ENCODE measurements at places on chromosomes 4 and X.
A peak's percentile ranks its signal among the peaks of the same experiment; 100 is the strongest.

GRCh38 chr4:56906489-56907393 lies 959 bp upstream of the REST start:
- DNase-seq = peak; percentile 4

DNA sequence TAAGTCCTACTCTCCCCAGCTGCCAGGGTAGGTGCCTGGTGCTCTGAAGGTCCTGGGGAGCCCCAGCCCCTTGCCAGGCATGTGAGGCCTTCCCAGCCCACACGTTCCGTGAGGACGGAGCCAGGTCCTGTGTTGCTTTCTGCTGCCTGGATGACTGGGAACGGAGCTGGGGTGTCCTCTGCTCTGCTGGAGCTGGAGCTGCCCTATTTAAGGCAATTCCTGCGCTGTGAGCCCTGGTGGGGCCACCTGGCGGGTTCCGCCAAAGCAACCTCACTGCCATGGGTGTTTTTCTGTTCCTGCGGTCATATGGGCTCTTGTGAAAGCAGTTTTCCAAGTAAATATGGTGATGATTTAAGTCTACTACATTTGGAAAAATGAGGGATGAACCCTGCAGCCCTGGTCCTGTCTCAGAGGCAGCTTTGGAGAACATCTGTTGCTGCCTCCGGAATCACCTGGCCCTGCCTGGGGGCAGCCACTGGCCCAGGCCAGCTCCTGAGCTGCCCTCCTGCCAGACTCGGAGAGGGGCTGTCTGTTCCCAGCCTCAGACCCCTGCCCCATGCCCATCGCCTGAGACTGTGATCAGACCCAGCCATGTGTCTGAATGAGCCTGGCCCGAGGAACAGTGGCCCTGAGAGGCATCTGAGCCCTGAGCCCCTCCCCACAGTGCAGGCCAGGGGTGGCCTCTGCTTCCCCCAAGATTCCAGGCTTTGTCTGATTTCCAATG lies 33.2 kb downstream of the FGFRL1 start:
- no peak for DNase-seq

- DNase-seq = no peak
Observed at GRCh38 chr4:89661173-89661899, 175.6 kb downstream of the SNCA start.

DNA sequence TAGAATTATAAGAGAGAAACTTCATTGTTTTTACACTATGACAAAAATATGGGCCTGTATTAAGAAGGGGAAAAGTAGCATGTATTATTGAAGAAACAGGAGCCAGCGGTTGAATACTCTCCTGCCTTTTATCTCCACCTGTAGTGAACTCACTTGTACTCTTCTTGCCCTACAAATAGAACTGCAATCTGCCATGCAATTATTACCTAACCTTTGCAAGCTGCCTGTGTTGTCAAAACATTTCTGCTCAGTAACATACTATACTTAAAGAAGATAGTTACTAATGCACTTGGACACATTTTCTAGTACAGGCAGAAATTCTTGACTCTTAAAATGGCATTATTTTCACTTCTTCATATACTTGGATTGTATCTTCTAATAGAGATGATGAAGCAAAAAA lies 818.4 kb upstream of the GRID2 start:
- no peak for DNase-seq

GRCh38 chr4:7912826-7913225 lies 26.8 kb downstream of the AFAP1 start:
- no peak for DNase-seq

DNA sequence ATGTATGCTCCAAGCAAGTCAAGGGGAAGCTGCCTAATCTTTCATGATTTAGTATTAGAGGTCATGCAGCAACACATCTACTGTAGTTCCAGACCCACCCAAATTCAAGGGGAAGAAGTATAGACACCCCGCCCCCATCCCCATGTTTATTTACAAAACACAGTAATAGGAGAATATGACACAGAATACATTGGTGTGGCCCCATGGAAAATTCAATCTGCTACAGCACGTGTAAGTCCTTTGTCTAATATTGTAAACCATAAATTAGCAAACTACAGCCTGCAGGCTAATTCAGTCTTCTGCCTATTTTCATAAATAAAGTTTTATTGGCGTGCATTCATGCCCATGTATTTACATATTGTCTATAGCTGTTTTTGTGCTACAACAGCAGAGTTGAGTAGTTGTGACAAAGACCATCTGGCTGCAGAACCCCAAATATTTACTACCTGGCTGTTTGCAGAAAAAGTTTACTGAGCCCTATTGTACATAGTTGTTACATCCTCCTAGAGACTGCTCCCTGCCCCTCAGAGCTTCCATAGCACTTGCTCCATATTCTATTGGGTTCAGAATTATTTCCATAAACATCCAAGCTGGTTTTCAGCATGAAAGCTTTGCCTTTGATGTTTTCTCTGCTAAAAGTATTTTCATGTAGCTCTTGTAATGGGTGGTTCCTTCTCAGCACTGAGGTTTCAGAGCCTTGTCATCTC lies 326.8 kb upstream of the CPEB2 start:
- no peak for DNase-seq

DNA sequence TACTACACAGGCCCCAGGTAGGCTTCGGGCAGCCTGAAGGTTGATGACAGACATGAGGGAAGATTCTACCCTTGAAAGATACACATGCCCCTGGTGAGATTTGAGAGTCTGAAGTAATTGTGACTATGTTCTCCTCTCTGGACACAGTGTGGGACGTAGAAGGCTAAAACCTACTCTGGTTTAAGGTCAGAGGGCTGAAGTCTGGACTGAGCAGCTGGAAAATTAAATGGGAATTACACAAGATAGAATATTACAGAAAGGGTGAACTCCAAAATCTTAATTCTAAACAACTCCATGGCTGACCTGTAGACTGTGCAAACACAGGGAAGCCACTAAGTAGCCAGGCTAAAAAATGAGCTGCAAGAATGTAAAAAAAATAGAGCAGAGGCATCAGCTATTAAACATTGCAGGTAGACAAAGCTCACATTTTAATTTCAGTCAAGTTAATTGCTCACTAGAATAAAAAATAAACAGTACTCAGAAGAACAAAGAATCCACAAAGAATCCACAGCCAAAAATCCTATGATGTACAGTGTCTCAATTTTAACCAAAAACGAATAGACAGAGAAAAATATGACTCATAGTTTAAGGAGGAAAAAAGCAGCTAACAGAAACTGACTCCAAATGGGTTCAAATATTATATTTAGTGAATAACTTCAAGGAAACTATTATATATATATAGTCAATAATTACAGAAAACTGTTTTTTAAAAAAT lies 170.4 kb downstream of the PCDH18 start:
- no peak for DNase-seq

GRCh38 chr4:152935143-152935542 lies 980 bp upstream of the FHDC1 start:
- DNase-seq = no peak

DNA sequence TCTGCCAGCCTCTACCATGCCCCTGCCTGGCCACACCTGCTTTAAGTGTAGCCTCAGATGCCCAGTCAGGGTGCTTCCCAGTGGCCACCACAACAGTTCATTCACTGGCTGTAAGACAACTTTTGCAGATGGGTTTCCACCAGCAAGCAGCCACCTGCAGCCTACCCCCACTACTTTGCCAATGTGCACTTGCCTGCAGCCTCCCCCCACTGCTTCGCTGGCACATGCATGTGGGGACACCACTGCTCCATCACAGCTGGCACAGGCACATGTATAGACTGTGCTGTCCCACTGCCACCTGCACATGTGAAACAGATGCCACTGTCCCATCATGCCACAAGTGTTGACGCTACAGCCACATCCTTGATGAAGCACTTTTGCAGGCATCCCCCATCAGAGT lies 723.9 kb downstream of the SH3BGRL start:
- DNase-seq = no peak

DNA sequence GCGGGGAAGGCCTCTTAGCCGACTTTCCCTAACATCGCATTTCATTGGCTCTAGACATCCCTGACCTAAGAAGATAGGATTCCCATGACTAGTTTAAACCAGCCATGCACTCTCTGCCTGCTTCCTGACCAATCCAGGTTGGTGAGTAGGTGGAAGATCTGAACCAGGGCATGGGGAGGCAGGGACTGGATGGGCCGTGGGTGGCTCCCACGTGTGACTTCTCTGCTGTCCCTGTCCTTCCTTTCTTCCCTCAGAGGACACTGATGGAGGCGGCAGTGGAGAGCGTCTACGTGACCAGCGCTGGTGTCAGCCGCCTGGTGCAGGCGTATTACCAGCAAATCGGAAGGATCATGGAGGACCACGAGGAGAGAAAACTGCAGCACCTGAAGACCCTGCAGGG lies 90.7 kb downstream of the EVC start:
- DNase-seq = no peak

DNA sequence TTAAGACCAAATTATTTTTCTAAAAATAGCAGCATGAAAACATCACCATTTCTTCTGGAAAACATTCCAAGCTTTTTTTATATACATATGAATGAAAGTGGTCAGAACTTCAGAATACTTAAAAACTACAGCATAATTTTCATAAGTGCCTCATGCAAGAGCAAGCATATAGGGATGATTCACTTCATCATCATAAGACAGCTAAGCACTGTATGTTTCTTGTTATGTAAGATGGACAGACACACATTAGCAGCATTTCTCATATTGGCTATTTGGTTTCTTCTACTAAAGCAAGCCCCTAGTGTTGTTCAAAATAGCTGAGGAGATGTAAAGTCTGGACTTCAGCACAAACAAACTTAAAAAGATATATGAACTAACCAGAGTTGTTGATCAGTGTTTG lies 213.1 kb upstream of the NOCT start:
- no peak for DNase-seq

DNA sequence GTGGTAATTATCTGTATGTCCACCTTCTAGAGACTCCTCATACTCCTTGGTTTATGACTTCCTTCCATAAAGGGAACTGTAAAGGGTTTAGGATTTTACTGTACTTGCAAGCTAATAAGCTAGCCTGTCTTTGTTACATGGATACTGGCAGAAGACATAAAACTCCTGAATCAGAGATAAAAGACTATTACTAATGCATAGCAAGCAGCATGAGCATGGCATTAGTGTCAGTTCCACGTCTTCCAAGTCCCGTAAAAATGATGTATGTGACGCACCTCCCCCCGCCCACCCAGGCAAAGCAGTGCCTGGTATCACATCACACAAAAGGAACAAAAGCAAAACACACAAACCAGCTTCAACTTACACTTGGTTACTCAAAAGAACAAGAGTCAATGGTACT lies 71.0 kb downstream of the SLC10A6 start:
- no peak for DNase-seq

DNA sequence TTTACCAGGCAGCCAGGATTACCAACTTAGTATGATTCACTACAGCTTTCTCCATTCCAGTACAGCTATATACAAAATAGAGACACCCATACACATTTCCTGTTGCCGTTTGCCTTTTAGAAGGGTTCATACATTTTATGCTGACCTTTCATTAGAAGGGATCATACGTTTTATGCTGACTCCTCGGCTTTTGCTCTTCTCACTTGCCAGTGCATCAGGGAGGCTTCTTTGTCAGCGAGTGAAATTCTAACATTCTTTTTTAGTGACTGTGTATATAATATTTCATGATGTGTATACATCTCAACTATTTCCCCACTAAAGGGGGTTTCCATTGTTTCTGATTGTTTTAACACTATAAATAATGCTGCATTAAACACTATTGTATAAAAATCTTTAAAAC lies 552.6 kb downstream of the TRIML1 start:
- DNase-seq = no peak

GRCh38 chr4:52983563-52984303 lies 121.6 kb downstream of the RASL11B start:
- no peak for DNase-seq

DNA sequence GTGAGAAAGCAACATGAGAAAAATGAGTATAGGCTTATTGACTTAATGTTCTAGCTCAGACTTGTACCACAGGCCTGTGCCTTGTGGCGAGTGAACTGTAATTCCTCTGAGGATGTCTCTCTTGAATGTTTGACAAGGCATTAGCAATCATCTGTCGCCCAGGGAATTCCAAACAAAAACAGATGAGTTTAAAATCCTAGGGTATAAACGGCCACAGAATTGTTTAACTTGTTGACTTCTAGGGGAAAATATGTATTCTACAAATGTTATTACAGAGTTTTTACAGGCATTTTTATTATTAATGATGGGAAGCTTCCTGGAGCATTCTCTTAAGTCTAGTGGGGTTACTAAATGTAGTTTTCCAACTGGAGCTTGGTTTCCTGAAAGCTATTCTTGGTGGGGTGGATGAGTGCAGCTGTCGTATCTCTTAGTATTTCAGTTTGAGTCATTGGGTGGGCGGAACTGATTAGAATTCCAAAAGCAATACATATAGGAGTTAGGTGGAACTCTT lies 40.6 kb downstream of the ARHGAP10 start:
- DNase-seq = no peak

- DNase-seq = no peak
Observed at GRCh38 chrX:101417190-101417589, 9.2 kb downstream of the HNRNPH2 start.

GRCh38 chrX:107565931-107566603 lies 62.2 kb upstream of the PRPS1 start:
- no peak for DNase-seq

DNA sequence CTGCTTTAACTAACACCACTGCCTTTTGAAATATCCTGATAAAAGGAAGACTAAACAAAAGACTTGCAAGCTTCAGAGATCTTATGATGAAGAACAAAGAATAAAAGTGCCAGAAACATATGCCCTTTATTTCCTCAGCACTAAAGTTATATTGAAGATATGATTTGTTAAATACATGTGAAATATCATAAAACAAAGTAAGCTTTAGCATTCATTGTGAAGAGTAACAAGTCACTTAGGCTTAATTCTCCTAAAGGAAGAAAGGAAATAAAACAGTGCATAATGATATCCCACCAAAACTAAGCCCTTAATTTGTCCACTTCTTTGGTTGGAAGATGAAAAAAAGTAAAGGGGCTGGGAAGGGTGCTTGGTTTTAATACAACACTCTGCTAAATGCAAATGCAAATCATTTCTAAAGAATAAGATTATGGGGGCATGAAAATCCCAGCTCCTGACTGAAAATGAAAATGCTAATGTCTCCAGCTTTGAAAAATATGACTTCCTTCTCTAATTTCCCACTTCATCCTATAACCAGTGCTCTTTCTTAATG lies 227.2 kb downstream of the FAT4 start:
- no peak for DNase-seq

DNA sequence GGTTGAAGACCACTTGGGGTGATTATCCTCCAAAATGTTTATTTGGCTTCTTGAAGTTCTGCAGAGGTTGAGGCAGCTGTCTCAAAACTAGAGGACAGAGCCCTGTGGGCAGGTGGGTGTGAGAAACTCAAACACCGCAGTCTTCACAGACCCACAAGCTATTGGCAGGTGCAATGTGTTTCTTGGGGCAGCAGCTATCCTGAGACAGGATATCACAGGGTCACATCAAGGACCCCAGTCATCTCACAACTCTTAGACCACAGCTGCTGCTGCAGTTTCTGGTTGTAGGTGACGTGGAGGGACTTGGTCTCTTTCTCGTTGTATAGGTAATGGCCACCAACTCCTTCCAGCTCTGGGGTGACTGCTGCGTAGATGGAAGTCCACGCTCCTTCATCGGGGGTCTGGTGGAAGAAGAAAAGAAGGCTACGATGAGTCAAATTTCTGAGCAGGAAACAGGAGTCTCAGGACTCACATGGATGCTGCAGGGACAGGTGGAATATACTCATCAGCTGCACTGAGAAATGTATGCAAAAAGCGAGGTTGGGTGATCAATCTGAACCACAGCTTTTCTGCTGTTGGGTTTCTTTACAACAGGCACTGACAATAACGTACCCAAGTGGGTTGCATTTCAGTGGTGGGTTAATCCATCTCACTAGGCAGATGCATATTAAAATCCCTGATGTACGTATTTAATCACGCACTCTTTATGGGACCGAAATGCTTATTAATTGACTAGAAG lies 279.8 kb downstream of the DHRSX start:
- no peak for DNase-seq

All from T-helper 9 cell (primary cell).